ENCODE measurements at places on chromosomes 5 and 9.

DNA sequence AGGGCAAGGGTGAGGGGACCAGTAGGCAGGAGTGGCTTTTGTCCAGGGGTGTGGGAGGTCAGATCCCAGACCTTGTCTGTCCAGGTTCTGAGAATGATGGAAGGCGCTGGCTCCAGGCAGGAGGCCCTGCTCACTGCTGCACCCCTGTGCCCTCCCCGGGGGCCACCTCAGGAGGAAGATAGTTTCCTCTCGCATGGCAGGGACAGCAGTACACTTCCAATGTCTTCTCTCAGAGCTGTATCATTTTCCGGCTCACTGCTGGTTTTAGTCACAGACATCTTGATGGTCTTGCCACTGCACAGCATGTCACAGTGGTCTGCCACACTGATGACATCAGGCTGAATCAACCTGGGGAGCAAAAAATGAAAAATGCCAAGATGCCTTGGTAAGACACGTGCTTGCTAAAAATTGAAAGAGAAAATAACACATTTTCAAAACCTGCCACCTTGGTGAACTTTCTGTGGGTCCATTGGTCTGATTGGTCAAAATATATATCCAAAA, 3.3 kb upstream of the SLC6A3 start:
- DNase-seq, result no peak

- peak; percentile 23 for DNase-seq
Measured at GRCh38 chr5:147507480-147508126, 2.3 kb downstream of the DPYSL3 start.

DNA sequence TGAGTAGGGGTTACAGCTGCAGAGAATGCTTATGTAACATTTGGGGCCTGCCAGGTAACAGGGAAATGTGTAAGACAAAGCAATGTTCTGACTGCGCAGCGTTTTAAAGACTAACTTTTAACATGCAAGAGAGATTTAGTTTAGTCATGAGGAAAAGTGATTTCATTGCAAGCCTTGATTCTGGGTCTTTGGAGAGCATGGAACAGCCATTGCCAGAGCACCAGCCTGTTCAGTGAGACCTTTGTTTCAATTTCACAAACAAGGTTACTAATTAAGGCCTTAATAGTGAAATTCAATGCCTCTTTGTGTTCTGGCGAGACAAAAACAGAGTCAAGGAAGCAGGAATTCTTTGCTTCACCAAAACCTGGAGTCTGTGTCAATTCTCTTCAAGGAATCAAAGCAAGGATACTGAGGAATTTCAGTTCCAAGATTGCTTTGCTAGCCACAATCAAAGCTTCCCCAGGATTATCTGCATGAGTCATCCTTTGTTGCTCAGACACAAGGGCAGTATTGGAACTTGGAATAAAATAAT, 14.4 kb downstream of the CKMT2 start:
- DNase-seq, result no peak

DNA sequence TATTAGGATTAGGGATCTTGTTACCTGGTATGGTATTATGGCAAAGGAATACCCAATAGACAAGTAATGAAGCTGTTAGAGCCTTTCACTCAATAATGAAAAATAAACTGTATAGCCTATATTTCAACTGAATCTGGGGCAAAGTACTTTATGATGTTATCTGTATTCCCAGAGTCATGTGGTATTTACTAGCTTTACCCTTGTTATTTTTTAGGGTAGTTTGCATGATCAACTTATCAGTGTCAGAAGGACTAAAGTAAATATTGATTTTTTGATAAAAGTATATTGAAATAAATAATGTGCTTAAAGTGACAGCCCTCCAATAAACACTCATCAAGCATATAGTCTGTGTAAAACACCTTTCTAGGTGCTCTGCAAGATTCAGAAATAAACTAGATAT, 64.6 kb downstream of the MAN2A1 start:
- DNase-seq, result no peak

- DNase-seq, result no peak
Measured at GRCh38 chr9:137438591-137439157, 2.5 kb downstream of the ENTPD8 start.

DNA sequence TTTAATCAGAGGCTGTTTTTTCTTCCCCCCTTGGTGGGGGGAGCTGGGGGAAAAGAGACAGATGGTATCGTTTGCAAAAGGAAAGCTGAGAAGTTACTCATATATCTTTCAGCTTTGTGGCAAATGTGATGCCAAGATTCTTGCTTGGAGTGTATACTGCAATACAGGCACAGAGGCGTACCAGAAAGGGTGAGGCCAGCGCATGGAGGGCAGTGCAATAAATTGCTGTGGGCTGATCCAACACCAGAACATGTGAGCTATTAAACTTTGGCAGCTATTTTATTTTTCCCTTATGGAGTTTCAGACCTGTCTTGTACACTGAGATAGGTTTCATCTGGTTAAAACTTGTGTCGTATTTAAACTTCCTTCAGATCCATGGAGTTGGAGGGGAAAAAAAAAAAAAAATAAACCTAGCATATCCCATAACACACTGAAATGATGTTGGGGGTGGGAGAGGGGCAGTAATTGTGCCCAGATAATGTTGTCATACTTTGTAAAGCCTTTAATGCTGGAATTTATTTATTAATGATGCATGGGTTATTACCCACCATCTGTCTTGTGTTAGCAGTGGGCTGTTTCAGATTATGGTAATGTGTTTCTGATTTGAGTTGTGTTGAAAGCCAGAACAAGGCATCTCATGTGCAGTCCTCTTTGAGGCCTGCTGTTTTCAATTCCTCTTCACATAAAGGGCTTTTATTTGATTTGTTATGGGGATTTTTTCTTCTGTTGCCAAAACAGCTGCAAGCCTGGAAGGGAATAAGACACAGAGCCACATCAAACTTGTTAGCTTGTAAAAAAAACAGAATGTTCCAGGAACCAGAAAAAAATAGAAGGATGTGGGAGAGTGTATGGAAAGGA, 891.3 kb downstream of the TLE1 start:
- DNase-seq, result no peak

GRCh38 chr5:87097664-87098063, 170.0 kb upstream of the RASA1 start:
- DNase-seq, result no peak

DNA sequence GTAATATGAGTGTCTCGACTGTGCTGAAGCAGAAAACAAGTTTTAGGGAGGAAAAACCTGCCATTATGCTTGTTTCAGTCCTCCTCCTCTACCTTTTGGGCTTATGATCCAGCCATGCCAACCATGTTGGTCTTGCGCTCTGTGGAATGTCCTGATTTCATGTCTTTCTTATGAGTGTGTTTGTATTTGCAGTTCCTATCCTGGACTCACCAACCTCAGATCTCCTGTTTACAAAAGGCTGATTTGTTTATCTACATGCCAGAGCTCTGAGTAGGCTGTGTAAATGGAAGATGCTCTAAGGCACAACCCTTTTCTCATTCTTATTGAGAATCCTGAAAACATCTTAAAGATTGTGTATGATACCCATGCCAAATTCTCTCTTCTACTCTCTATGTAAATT, 138.6 kb downstream of the ARHGEF28 start:
- DNase-seq, result peak; percentile 17

DNA sequence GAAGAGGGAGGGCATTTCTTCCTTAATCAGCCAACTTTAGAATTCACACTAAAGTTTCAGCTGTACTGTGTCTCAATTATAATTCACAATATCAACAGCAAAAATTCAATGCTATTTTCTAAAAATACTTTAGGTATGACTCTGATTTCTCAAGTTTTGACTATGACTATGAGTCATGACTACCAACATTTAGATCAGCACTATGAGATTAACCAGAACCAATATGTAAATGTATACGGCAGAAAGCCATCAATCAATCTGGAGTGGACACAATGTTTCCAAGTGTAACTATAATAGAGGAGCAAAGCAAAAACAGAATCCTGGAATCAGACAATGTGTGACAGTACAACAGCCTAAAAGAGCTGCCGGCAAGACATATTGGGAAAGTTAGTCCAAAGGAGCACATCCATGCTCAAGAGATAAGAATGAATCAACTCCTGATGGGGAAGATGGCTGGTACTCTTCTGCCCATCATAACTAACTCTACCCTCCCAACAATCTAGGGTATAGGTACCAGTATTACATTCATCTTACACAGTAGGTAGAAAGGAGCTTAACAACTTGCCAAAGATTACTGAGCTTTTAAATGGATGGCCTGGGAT, 294.4 kb downstream of the SEMA5A start:
- DNase-seq, result no peak

- DNase-seq, result no peak
Measured at GRCh38 chr5:145673786-145674185, 161.4 kb downstream of the PRELID2 start.

- no peak for DNase-seq
Measured at GRCh38 chr5:139859013-139859412, 63.4 kb downstream of the PSD2 start.

DNA sequence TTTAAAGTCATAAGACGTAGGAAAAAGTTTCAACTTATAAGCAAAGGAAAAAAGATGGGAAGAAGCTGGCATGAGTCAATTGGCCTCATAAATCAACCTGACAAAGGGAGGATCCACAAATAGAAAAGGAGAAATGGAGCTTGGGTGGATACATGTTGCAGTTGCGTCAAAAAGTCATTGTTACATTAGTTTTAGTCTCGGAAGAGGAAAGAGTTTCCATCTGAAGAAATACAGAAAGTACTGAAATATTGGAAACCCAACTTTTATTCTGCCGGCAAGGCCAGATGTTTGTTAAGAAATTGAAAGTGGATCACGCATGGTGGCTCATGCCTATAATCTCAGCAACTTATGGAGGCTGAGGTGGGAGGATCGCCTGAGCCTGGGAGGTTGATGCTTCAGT, 11.3 kb upstream of the TIMD4 start:
- DNase-seq, result no peak

All from amniotic stem cell (primary cell).